ENCODE measurements at places on chromosomes 3 and 15.

DNA sequence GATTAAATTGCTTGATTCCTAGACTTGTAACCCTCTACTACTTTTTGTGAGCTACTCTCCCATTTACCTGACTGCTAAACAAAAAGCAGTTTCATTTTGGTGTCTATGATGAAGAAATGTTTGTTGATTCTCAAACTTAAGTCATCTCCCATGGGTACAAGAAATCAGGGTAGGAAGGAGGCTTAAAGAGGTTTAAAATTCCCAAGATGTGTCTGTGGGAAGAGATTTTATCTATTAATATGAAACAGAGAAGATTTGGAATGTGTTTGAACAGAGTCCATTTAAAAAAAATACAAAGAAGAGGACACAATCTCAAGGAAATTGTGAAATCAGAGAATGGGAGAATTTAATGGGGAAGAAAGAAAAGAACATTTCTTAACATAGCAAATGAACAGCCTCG lies 14.8 kb downstream of the P3H2 start:
- DNase-seq: no peak

DNA sequence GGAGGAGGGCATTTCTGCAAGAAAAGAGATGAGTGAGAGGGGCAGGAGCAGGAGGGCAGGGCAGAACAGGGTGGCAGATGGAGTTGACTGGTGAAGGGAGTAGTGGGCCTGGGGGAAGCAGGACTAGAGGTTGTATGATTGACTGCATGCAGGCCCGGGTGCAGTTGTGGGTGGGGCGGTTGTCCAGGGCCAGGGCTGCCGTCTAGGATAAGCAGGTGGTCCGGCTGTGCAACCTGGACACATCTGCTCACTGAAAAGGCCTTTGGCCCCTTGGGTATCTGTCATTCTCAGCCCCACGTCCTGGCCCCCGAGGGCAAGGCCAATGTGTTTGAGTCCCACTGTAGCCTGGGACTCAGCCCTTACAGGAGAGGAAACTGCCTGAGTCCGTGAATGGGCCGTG lies 25.4 kb downstream of the ALS2CL start:
- DNase-seq: no peak

DNA sequence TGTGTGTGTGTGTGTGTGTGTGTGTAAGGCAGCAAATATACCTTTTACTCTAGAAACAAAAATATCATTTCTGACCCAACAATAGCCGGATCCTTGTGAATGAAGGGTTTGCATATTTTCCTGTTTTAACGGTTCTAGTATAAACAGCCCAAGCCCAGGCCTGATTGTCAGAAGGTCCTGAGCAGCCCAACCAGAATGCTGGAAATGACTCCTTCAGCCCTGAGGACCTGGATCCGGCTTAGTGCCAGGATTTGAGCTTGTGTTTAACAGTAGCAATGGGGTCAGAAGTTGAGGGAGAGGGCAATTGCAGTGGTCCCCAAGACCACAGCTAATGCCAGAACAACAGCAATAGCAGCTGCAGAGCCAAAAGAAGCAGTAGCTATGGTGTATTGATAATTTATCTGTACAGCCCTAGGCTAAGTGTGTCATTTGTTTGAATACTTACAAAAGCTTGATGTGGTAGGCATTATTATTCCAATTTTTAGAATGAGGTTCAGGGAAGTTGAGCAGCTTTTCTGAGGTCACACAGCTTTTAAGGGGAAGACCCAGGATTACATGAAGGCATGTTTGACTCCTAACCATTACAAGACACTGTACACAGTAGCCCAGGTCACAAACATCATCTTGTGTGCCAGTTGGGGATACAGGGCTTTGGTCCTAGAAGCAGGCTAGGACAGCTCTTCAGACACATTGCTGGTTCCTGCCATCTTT lies 12.8 kb downstream of the FOXL2 start:
- no peak for DNase-seq

DNA sequence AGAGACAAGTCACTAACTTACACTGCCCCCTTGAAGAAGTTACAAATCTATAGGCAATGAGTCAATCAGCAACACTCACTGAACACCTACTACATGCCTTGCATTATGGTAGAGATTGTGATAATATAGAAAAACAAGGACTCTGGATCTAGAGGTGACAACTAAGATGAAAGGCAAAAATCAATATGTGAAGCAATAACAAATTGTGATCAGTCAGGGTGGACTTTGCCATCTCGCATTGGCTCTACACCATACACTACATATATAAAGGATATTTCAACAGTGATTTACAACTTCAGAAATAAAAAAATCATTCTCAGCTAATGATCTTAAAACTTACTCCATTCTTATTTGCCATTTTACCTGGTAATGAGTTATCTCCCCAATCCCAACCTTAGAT lies 210.7 kb upstream of the CD96 start:
- no peak for DNase-seq

DNA sequence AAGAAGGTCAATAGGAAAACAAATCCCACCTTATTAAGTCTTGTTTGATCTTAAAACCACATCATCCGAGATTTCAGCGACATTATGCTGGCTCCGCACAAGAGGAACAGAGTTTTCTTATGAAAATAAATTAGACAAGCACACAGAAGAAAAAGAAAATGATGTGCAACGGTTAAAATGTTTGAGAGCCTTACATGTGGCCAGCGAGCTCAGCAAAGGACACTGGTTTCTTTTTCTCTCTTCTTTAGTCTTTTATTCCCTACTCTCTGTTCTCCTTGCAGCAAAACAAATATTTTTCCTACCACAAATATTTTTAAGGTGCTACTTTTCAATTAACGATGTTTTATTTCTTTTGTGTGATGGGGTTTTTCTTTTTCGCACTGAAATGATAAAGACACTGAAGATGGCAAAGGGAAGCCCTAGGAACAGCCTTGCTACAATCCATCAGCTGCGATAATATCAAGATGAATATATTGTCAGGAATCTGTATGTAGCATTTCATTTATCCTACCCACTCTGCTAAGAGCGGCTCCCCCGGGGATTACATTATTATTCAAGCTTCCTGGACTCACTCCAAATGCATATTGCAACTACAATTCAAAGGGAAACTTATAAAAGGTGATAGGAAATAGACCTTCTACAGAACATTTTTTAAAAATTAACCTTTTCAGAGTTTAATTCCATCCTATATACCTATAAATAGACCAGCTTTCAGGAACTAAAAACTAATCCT lies 72.9 kb downstream of the ANXA2 start:
- DNase-seq: no peak

- no peak for DNase-seq
These were observed 20.4 kb downstream of the CFAP100 start for GRCh38 chr3:126414961-126415660.

GRCh38 chr3:67901681-67902080 lies 247.3 kb upstream of the SUCLG2 start:
- no peak for DNase-seq

DNA sequence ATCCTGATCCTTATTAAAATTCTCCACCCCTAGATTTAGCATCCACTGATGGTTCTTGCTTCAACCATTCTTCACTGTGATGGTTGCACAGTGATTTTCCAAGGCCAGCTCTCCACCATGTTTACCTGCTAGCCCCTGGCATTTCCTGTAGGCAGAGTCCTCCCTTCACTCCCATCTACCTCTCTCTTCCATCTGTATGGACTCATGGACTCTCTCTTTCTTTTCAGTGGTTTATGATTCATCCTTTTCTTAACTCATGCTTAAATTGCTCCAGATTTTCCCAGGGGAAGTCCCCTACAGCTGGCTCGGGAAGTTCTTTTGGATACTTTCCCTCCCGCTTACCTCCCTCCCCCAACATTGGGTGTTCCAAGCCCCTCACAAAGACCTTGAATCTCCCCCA lies 18.7 kb downstream of the TGM4 start:
- no peak for DNase-seq

DNA sequence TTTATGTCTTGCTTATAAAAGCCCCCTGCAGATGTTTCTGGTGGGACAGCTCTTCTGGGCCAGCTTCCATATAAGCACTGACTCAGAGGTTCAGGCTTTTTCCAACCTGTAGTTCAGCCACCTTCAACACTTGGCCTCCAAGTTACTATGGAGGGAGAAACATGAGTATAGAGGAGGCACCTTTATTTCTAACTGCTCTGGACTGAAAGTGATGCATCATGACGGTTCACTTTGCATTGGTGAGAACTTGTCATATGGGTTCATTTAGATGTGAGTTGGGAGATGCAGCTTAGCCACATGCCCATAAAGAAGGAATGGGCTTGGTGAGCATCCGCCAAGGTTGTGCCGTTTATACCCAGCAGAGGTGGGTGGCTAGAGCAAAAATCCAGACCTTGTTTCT lies 58.8 kb upstream of the CFAP161 start:
- no peak for DNase-seq

GRCh38 chr15:89912145-89912673 lies 543 bp downstream of the ARPIN start:
- DNase-seq: peak; percentile 41

GRCh38 chr15:78567531-78567930 lies 2.2 kb downstream of the CHRNA5 start:
- no peak for DNase-seq

GRCh38 chr3:191499307-191500080 lies 38.5 kb downstream of the PYDC2 start:
- peak; percentile 18 for DNase-seq

- DNase-seq: peak; percentile 25
These were observed 1.4 kb downstream of the B4GALT4 start for GRCh38 chr3:119239206-119239820.

DNA sequence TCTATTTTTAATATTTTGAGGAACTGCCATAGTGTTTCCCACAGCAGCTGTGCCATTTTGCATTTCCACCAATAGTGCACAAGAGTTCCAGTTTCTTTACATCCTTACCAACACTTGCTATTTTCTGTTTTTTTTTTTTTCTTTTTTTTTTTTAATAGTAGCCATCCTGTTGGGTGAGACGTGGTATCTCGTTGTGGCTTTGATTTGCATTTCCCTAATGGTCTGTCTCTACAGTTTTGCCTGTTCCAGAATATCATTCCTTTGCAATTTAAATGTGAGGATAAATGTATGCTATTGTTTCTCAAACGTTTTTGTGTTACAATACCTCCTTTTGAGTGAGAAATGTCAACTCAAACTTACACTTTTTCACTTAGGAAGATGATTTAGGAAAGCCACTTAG lies 22.4 kb downstream of the RCN2 start:
- DNase-seq: no peak

- DNase-seq: peak; percentile 73
These were observed 1.7 kb downstream of the LRRC3B start for GRCh38 chr3:26624209-26624765.

- peak; percentile 61 for DNase-seq
These were observed 15.2 kb downstream of the IVD start for GRCh38 chr15:40420793-40421192.

GRCh38 chr3:56795097-56795828 lies 6.5 kb downstream of the ARHGEF3 start:
- DNase-seq: no peak

GRCh38 chr3:57820479-57820878 lies 64.4 kb downstream of the SLMAP start:
- DNase-seq: no peak

GRCh38 chr15:95498961-95499360 lies 831.5 kb upstream of the NR2F2 start:
- DNase-seq: no peak

GRCh38 chr3:182500289-182500688 lies 293.0 kb upstream of the ATP11B start:
- no peak for DNase-seq

GRCh38 chr3:179969525-179969924 lies 67.2 kb downstream of the PEX5L start:
- no peak for DNase-seq

- DNase-seq: no peak
These were observed 22.6 kb upstream of the SLCO2A1 start for GRCh38 chr3:134052370-134052769.

GRCh38 chr15:98996169-98996568 lies 11.4 kb downstream of the PGPEP1L start:
- no peak for DNase-seq

DNA sequence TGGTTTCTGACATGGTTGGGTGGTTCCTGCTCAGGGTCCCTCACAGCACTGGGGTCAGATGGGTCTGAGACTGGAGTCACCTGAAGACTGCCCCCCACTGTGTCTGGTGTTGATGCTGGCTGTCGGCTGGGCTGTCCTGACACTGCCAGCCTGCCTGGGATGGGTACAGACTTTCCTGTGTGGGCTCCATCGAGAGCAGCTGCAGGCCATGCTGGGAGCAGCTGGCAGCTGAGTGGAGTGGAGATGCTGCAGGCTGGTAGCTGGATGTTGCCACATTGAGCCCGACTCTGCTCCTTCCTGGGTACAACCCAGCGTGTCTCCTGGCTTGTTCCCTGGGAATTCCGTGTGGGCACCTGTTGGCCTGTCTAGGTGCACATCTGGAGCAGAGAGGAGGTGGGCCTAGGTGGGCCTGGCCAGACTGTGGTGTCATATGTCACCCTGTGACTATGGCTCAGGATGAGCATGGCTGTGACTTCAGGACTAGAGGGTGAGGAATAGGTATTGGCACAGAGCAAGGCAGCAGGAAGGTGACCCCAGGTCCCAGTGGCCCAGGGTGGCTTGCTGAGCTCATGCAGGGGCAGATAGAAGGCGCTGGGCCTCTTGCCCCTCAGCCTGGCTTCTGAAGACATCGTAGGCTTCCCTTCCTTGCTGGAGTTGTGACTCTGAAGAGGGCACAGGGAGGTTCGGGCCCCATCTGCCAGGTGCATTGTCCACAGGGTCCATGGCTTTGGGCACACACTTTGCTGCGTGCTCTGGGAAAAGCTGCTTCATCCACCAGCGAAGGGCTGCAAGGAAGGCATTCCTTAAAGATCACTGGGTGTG lies 40.0 kb upstream of the PRR23E start:
- DNase-seq: no peak

GRCh38 chr15:87387766-87388165 lies 868.8 kb downstream of the NTRK3 start:
- no peak for DNase-seq

Measured in cerebellar cortex (tissue), 1 donor.